Activated CD4-positive, CD25-positive, alpha-beta regulatory T cell treated with anti-CD3 and anti-CD28 coated beads, Interleukin-2, amount 50 U/mL, for 16 hours (primary cell): ENCODE measurements at places on chromosomes 2 and 18.

DNA sequence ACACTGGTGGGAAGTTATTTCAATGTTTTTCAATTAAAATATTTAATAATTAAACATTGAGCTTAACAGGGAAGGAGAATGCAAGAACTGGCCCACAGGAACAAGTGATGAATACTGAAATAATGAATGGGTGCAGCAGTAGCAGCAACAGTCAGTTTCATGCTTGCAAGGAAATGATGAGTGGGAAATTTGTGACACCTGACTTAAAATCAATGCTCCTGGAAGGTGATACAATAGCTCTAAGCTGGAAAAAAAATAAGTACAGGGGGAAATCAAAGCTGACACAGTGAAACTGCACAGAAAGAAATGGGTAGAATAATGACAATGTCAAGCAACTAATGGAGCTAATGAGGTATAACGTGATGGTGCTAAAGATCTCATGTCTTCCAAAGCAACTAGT lies 184.5 kb downstream of the IKZF2 start:
- no peak for DNase-seq

GRCh38 chr2:98478907-98479306 lies 34.2 kb downstream of the INPP4A start:
- DNase-seq: no peak

- no peak for DNase-seq
Measured at GRCh38 chr2:237025090-237025865, 60.4 kb upstream of the COPS8 start.

DNA sequence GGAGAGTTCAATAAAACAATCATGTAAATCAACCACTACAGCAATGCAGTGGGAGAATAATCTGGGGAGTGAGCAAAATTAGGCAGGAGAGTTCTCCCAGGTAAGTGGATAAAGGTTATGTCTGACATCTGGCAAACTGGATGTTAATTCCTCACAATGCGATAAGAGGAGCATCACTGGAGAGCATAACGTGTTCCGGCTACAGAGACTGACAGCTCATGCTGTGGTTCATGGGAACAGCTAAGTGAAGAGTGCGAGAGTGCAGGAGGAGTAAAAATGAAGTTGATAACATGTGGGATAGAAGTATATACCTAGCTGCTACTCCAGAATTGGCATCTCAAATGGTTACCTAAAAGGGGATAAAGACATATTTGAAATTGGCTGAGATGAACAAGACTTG lies 153.2 kb downstream of the LTBP1 start:
- DNase-seq: no peak

- no peak for DNase-seq
Measured at GRCh38 chr2:233961905-233962304, 44.7 kb downstream of the TRPM8 start.

DNA sequence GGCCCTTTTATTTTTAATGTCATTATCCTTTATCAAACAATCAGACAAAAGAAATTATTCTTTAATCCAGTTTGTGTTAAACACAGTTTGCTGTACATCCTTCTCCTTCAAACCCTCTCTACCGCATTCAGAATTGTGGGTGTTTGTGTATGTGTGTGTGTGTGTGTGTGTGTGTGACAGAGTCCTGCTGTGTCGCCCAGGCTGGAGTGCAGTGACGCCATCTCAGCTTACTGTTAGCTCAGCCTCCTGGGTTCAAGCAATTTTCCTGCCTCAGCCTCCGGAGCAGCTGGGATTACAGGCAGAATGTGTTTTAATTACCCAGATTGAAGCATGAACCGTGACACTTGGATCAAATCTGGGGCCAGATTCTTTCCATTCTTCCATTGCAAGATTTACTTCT lies 723.7 kb downstream of the DCDC2C start:
- DNase-seq: no peak

GRCh38 chr2:43312755-43313641 lies 86.6 kb upstream of the ZFP36L2 start:
- no peak for DNase-seq

DNA sequence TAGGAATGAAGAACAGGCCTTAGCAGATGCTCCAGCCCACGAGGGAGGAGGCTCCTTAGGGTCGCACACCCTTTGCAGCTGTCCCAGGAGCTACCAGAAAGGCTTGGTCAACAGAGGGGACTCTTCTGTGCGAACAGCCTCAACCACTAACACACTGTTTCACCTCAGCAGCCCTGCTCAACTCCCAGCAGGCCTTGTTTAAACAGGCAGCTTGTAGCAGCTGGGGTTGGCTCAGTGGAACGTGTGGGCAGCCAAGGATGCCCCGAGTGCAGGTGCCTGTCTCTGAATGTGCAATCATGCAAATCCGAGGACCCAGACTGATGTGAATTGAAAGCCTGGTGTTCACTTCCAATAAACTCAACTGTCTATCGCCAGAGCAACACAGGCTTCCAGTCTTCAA lies 88.7 kb upstream of the CXCR4 start:
- DNase-seq: no peak

DNA sequence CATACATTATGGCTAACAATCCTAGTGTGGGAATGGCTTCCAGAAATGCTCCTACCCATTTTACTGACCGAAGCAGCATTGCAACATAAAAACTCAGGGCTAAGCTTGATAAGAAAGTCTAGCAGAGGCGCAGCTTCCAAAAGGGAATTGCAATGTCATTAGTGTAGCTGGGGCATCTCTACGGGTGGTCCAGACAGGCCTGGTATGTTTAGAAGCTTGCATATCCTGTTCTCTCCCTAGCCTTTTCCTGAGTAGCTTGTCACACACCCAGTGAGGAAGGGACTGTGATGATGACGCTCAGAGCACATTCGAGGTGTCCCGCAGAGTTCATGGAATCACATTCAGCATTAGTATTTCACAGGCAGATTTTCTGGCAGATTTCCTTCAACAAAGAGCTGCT lies 38.0 kb upstream of the COL5A2 start:
- DNase-seq: no peak

GRCh38 chr2:145090841-145091761 lies 571.2 kb upstream of the ZEB2 start:
- DNase-seq: no peak

DNA sequence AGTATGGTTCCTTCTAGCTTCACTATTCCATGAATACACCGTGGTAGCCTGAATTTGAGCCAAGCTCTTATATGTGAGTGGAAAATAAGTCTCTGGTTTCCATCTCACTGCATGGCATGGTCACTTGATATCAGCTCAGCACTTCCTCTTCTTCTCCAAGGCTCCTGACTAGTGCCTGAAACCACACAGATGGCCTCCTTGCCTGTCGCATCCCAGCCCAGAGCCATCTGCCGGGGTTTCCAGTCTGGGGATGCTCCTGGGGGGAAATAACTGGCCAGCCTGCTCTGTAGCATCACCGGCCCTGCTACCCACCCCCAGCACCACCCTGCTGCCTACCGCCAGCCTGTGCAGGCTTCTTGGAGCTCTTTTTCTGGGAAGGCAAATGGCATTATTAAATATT lies 7.7 kb upstream of the MARCHF4 start:
- no peak for DNase-seq

GRCh38 chr2:127277028-127277427 lies 16.9 kb downstream of the ERCC3 start:
- no peak for DNase-seq

DNA sequence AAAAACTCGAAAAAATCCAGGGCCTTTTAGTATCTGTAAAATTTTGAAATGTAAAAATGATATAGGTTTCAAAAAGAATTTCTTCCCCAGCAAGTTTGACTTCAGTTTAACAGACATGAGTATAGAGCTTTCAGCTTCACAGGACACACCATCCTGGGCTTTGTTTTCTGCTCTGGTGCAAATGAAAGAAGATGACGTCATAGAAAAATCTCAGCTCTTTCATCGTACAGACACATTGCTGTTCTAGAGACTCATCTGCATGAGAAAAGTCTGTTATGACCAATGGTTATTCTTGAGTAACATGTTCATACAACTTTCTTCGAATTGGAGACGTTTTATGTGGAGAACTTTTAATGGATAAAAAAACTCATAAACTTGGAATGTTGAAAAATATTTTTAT lies 111.7 kb upstream of the DYNAP start:
- no peak for DNase-seq

- DNase-seq: no peak
Measured at GRCh38 chr18:8656232-8656631, 47.0 kb downstream of the RAB12 start.

DNA sequence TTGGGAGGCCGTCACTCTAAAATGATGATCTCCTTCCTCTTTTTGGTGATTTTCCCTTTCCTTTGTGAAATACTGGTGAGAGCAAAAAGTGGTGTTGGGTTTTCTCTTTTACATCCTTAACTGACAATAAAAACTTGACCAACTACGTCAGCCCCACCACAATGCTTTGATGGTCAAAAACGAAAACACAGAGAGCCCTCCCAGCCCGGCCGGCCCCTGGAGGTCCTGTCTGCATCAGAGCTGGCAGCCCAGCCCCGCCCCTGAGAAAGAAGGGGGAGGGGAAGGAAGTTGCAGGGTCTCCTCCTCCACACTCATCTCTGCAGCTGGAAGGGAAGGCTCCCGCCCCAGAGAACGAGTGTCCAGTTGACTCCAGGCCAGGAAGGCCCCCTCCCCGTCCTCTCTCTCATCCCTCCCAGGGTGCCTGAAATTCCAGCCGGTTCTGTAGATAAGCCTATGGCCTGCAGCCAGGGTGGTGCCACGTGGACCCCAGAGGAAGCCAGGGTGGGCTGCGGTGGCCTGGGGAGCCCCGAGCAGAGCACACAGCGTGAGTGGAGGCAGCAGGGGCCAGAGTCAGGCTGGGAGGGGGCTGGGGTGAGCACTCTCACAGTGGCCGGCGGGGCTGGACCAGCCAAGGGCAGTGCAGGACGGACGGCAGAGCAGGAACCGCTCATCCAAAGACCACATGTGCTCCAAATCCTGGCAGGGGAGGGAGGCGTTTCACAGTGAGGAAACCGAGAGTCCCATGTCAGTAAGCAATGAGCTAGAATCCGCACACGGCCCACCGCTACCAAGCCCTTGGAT lies 19.8 kb downstream of the BIN1 start:
- DNase-seq: no peak

- DNase-seq: no peak
Measured at GRCh38 chr2:42425697-42426096, 64.7 kb upstream of the COX7A2L start.

DNA sequence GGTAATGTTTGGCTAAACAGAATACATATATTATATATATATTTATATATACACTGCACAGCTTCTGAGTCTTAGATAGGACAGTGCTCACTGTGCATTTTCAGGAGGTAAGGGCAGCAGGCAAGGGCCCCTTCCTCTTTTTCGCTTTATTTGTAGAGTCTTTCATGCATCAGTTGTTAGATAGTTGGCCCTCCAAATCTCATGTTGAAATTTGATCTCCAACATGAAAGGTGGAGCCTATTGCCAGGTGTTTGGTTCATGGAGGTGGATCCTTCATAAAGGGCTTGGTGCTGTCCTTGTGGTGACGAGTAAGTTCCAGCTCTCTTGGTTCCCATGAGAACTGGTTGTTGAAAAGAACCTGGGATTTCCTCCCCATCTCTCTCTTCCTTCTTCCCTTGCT lies 48.1 kb downstream of the TSN start:
- DNase-seq: no peak

GRCh38 chr2:120669121-120669952 lies 66.3 kb upstream of the GLI2 start:
- no peak for DNase-seq

- DNase-seq: no peak
Measured at GRCh38 chr2:197647961-197648690, 27.3 kb downstream of the RFTN2 start.

GRCh38 chr2:46985512-46985911 lies 69.9 kb upstream of the MCFD2 start:
- DNase-seq: no peak
